ENCODE measurements at places on chromosomes 5 and 9. TPM values are rescaled to one million over a fixed set of nuclear protein-coding genes. Genes with fewer than 3 reads are reported as not detected.

Gene GARIN3
- not detected for total RNA-seq

Gene LRRC19
- not detected for total RNA-seq

Gene PAM
- 176 TPM for total RNA-seq

Gene MAMDC4
- total RNA-seq, result 7.7 TPM

Gene CEL
- 1.9 TPM for total RNA-seq

Gene INSYN2B
- total RNA-seq, result 9.9 TPM

Gene PCDHA4
- 0.14 TPM for total RNA-seq

Gene TPPP
- total RNA-seq, result 0.07 TPM

Gene ITGA2
- 53.2 TPM for total RNA-seq

Gene PCDHGA1
- total RNA-seq, result 0.22 TPM

Gene CER1
- not detected for total RNA-seq

Gene ACSL6
- total RNA-seq, result not detected

Gene OR5C1
- total RNA-seq, result not detected

GRCh38 chr5:136080113-136080482 lies 51.3 kb downstream of the TGFBI start:
- no peak for DNase-seq

DNA sequence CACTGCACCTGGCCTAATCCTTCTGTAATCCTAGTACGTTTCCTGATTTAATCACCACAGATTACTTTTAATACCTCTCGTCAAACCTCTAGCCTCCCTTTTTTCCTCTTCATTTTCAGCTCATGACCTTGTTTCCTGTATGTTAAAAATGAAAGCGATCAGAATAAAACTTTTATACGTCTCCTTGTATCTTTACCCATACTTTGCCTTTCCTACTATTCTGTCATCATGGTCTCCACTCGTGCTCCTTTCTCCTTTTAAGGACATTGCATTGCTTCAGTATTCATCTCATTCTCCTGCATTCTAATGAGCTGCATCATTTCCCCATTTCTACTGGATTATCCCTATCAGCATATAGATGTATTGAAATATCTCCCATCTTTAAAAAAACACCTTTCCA lies 8.5 kb downstream of the CDC42SE2 start:
- DNase-seq, result no peak

DNA sequence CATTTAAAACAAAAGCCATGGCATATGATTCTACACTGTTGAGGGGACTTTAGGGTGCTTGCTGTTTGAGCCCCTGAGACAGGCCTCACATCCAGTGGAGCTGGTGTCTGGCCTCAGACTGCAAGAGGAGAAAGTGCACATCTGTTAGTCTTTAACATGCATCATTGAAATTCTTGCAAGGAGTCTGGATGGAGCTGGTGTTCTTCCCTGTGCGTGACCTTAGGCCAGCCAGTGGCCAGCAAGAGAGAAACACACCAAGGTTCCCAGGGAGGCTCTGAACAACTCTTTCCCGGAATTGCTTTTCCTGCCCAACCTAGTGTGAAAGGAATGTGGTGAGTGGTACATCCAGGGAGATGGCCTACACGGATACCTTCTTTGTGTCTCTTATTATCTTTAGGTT lies 282.8 kb upstream of the TNC start:
- no peak for DNase-seq

DNA sequence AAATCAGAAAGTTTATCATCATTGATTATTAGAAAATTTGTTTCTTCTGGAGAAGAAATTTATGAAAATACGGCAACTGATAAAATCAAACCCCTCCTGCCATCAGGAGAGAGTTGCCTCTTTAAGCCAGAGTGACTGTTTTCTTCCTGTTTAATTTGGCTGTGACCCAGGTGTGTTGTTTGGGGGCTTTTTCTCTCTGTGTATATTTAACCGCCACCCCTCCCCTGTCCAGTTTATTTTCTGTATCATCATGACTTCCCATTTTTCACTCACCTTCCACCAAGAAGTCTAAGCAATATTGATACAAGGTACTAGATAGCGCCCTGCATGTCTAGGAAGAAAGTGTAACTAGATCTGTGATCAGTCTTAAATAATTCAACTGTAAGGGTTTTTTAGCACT lies 50.1 kb downstream of the FAM78A start:
- DNase-seq, result peak; percentile 53

GRCh38 chr9:133584167-133584558 lies 25.0 kb downstream of the FAM163B start:
- no peak for DNase-seq

- no peak for DNase-seq
Measured at GRCh38 chr5:61766141-61766540, 434.1 kb downstream of the ZSWIM6 start.

DNA sequence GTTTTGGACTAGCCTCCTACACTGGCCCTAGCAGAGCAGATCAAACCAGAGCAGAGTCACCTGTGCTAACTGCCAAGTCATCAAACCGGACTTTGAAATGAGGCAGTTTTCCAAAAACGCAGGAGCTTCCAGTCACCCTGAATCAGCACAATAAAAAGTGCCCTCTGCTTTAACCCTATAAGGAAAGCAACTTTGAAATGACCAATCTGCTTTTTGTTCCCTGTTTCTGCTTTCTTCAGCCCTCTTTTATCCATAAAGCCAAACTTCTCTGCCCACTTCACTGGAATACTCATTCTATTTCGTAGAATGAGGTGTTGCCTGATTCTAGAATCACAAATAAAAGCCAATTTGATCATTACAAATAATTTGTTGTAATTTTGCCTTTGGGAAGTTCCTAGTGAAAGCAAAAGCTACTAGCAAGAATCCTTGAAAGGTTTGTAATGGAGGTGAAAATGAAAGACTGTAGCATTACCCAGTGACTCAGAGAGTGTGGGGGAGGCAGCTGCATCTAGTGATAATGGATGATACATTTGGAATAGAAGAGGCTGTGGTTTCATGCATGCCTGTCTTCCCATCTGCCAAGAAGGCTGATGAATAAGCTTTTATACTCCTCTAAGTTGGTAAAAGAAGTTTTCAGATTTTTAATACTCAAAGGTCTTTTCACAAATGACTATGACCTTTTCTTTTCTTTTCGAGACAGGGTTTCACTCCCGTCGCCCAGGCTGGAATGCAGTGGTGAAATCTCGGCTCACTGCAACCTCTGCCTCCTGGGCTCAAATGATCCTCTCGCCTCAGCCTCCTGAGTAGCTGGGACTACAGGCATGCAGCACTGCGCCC lies 14.9 kb downstream of the SPAAR start:
- DNase-seq, result no peak

GRCh38 chr9:21862871-21863270 lies 60.4 kb downstream of the MTAP start:
- no peak for DNase-seq

- DNase-seq, result peak; percentile 19
Measured at GRCh38 chr5:78345485-78345884, 14.9 kb upstream of the SCAMP1 start.

GRCh38 chr5:149631506-149631905 lies 50.2 kb downstream of the ARHGEF37 start:
- DNase-seq, result no peak

DNA sequence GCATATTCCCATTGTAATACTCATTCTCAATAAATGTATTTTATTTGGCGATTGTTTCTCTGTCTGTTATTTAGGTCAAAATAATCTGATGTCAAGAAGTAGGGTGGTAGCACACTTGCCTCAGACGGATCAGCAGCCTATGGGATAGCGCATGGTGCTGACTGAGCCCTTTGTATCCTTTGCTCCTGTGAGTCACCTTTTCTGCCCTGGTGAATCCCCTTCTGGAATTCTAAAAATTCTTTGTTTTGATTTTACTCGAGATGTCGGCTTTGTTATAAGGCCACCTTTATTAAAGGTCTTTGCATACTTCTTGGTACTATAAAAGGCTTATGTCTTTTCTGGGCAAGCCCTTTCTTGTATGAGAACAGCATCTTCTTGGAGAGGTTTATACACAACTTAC lies 1187.8 kb downstream of the CDH9 start:
- DNase-seq, result no peak

DNA sequence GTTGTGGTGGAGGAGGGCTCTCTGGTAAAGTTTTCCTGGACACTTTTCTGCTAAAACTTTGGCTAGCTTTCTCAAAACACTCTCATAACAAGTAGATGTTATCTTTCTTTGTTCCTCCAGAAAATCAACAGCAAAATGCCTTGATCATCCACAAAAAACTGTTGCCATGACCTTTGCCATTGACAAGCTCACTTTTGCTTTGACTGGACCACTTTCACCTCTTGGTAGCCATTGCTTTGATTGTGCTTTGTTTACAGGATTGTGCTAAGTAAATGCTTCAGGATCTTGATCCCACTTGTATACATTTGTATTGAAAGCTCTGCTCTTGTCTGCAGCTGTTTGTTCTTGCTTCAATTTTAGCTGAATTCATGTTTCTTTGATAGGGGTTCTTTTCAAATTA lies 143.9 kb upstream of the NR3C1 start:
- DNase-seq, result no peak

- peak; percentile 100 for DNase-seq
Measured at GRCh38 chr9:21549251-21549765, 67.2 kb upstream of the IFNE start.

- DNase-seq, result no peak
Measured at GRCh38 chr5:76547242-76547890, 75.8 kb downstream of the F2RL2 start.

DNA sequence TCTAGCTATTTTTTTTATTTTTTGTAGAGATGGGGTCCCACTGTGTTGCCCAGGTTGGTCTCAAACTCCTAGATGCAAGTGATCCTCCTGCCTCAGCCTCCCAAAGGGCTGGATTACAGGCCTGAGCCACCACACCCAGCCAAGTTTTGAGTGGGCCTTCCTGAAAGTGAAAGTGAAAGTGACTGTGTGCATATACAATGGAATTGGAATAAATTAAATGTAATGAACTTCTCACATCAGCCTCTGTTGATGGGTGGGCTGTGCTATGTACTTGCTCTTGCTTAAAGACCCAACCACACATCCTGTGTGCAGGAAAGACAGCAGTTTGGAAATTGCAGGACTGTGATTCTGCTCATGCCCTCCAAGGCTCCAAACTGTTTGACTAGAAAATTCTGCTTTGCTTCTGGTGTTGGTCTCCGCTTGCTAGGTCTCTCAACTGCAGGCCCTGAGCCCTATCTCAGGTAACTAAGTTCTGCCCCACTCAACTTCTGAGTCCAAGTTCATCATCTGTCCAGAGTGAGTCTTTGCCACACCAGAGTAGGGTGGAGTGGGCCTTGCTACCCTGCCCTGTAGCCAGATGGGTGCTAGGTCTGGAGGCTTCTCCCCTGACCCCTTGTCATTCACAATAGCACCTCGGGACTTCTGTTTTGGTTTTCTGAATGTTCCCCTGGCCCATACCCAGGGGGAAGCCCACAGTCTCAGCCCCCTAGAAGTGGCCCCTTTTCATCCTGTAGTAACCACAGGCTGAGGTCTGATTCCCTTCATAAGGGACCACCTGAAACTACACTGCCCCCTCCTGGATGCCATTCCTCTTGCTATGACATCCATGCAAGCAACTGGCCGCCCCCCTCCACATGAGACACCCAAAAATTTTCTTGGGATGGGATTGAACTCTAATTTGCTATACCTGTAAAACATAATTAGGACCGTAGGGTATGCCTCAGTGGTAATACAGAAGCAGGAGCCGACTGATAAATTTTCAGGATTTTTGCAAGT lies 36.5 kb upstream of the RAD23B start:
- no peak for DNase-seq

DNA sequence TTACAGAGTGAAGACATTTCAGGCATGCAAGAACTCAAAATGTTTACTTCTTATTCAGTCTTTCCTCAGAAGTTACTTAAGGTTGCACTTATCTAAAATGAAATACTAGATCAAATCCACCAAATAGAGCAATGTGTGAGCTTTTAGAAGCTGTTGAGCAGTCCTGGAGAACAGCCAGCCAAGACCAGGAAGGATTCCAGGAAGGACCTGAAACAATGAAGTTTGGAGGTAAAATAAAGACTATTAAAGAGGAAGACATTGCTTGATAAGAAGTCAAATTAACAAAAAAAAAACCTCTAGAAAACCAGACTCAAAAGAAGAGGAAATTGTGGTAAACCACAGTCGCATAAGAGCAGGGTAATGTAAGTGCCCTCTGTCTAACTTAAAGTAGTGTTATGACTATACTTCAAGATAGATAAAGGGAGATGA lies 156.2 kb upstream of the S1PR3 start:
- peak; percentile 45 for DNase-seq

DNA sequence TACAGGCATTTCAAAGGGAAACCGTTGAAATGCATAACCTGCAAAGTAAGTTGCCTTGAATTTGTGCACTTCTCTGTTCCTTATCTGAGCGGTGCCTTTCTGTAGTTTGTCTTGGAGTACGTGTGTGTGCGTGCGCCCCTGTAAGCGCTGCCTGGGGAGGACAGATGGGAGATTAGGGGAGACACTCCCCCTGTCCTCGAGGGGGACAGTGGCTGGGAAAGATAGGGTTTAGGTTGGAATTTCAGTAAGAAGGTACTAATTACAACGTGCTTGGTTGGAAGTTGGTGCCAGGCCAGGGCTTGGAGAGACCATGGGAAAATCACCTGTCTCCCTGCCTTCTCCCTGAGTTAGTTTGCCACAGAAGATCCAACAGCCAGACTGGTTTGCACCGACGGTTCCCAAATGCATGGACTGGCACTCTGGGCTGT lies 73.2 kb downstream of the PIK3R1 start:
- no peak for DNase-seq

DNA sequence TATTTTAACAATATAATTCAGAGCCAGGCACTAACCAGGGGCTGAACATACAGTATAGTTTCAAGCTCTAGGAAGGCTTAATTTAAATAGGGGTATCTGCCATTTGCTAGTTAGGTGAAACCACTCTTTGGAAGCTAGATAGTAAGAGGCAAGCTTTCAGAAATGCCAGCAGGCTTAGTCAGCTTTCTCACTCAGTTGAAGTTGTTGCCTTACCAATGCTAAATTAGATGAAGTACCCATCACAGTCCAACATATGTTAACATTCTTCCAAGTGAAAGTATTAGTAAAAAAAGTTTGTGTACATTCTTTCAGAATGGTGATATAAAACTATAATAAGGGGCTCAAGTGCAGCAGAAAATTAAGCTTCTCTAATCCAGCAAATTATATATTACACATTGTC lies 215.0 kb downstream of the CNTLN start:
- no peak for DNase-seq

GRCh38 chr5:77430726-77431125 lies 61.4 kb downstream of the WDR41 start:
- no peak for DNase-seq

- DNase-seq, result no peak
Measured at GRCh38 chr9:117116084-117116483, 298.8 kb downstream of the ASTN2 start.

GRCh38 chr9:35350827-35351549 lies 138.9 kb upstream of the RUSC2 start:
- peak; percentile 83 for DNase-seq

DNA sequence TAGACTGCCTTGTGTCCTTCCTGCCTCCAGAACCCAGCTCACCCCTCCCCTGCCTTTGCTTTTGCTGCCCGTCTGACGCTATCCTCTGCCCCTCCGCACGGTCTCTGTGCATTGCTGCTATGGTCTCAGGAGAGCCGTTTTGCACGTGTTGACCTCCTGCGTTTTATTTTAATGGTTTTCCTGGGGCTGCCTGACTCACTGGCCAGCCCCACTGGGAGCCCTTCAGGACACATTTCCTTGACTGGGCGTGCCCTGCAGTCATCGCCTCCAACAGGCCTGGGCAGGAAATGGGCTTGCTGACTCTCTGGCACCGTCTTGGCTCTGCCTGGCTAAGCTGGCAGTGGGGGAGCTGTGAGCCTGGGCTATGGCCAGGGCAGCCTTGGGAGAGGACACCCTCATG lies 17.9 kb upstream of the ASS1 start:
- peak; percentile 90 for DNase-seq

- no peak for DNase-seq
Measured at GRCh38 chr9:133928248-133928764, 63.8 kb downstream of the VAV2 start.

GRCh38 chr5:60210810-60211209 lies 317.3 kb upstream of the PDE4D start:
- DNase-seq, result no peak

Measured in endothelial cell of umbilical vein (primary cell).